Activated CD4-positive, alpha-beta T cell treated with anti-CD3 and anti-CD28 coated beads for 36 hours (primary cell): ENCODE measurements at places on chromosomes 5 and 9. TPM values are rescaled to one million over a fixed set of nuclear protein-coding genes. Genes with fewer than 3 reads are reported as not detected.

CCDC107 gene
- 7.9 TPM for total RNA-seq

RFX3 gene
- 12.5 TPM for total RNA-seq

ADAMTS12 gene
- not detected for total RNA-seq

SLC46A2 gene
- total RNA-seq = not detected

PLEKHG4B gene
- 0.23 TPM for total RNA-seq

TMEM252 gene
- total RNA-seq = not detected

GARIN3 gene
- 0.82 TPM for total RNA-seq

CNTFR gene
- not detected for total RNA-seq

SAXO1 gene
- 0.11 TPM for total RNA-seq

NEK6 gene
- 10.1 TPM for total RNA-seq

CNTLN gene
- total RNA-seq = 1.1 TPM

ZBTB6 gene
- total RNA-seq = 9.3 TPM

CARTPT gene
- not detected for total RNA-seq

LCN9 gene
- total RNA-seq = not detected

SLC22A4 gene
- total RNA-seq = 0.66 TPM

PRSS3 gene
- total RNA-seq = not detected

PTRH1 gene
- total RNA-seq = 15.1 TPM

OMD gene
- not detected for total RNA-seq

SLC36A2 gene
- not detected for total RNA-seq

GDNF gene
- not detected for total RNA-seq

SLC27A6 gene
- total RNA-seq = not detected

HRH2 gene
- total RNA-seq = 16.9 TPM

CLIC3 gene
- total RNA-seq = not detected

ASB6 gene
- 13.4 TPM for total RNA-seq

STING1 gene
- 183 TPM for total RNA-seq
